Fibroblast of the aortic adventitia (primary cell): ENCODE measurements at places on chromosomes 6 and 20. TPM values are rescaled to one million over a fixed set of nuclear protein-coding genes. Genes with fewer than 3 reads are reported as not detected.

The FAM184A gene
- 0.74 and 1.9 TPM in 2 replicates for total RNA-seq

The ZNF512B gene
- 7.9 and 12.3 TPM in 2 replicates for total RNA-seq

The SSTR4 gene
- not detected in 2 replicates for total RNA-seq

The DNAH8 gene
- 0.08 TPM in 1 of 2 replicates, not detected in the other for total RNA-seq

The HTR1E gene
- total RNA-seq: not detected in 2 replicates

The DCBLD1 gene
- 6.7 and 27.4 TPM in 2 replicates for total RNA-seq

The TNNC2 gene
- total RNA-seq: 0.45 and 1.8 TPM in 2 replicates

The SNAP25 gene
- 0.65 and 3.1 TPM in 2 replicates for total RNA-seq

The WFDC2 gene
- not detected in 2 replicates for total RNA-seq

The CDKAL1 gene
- total RNA-seq: 11.3 and 20.0 TPM in 2 replicates

The TREM1 gene
- 0.36 TPM in 1 of 2 replicates, not detected in the other for total RNA-seq

The SIRPA gene
- total RNA-seq: 12.2 and 18.3 TPM in 2 replicates

The LRRN4 gene
- 0.09 TPM in 1 of 2 replicates, not detected in the other for total RNA-seq

The HFE gene
- total RNA-seq: 7.4 and 9.0 TPM in 2 replicates

The ANKEF1 gene
- 0.65 and 1.8 TPM in 2 replicates for total RNA-seq

The RAET1L gene
- not detected in 2 replicates for total RNA-seq

The WFDC10B gene
- total RNA-seq: not detected in 2 replicates

The KHDC1L gene
- total RNA-seq: not detected in 2 replicates

The PBX2 gene
- total RNA-seq: 6.5 and 19.6 TPM in 2 replicates

The ARMH2 gene
- total RNA-seq: not detected in 2 replicates

The CDSN gene
- not detected in 2 replicates for total RNA-seq

The PPP1R14C gene
- total RNA-seq: 2.1 TPM in 1 of 2 replicates, not detected in the other

The SALL4 gene
- 0.36 and 4.1 TPM in 2 replicates for total RNA-seq

The IMPG1 gene
- not detected in 2 replicates for total RNA-seq

The UBR2 gene
- total RNA-seq: 28.9 and 35.9 TPM in 2 replicates

The EYA4 gene
- total RNA-seq: 1.1 and 5.7 TPM in 2 replicates

The C20orf173 gene
- not detected in 2 replicates for total RNA-seq

The IL17A gene
- total RNA-seq: not detected in 2 replicates

The DPPA5 gene
- total RNA-seq: not detected in 2 replicates

The BHLHE23 gene
- not detected in 2 replicates for total RNA-seq

The KCNK16 gene
- total RNA-seq: not detected in 2 replicates

The PSORS1C1 gene
- total RNA-seq: 1.2 and 7.0 TPM in 2 replicates

The IL17F gene
- total RNA-seq: not detected in 2 replicates

The DNMT3B gene
- total RNA-seq: 1.1 and 3.3 TPM in 2 replicates

The PRDM13 gene
- not detected in 2 replicates for total RNA-seq
